EH (cell line): ENCODE measurements at places on chromosomes 16 and 17.
A peak's percentile ranks its signal among the peaks of the same experiment; 100 is the strongest.

DNA sequence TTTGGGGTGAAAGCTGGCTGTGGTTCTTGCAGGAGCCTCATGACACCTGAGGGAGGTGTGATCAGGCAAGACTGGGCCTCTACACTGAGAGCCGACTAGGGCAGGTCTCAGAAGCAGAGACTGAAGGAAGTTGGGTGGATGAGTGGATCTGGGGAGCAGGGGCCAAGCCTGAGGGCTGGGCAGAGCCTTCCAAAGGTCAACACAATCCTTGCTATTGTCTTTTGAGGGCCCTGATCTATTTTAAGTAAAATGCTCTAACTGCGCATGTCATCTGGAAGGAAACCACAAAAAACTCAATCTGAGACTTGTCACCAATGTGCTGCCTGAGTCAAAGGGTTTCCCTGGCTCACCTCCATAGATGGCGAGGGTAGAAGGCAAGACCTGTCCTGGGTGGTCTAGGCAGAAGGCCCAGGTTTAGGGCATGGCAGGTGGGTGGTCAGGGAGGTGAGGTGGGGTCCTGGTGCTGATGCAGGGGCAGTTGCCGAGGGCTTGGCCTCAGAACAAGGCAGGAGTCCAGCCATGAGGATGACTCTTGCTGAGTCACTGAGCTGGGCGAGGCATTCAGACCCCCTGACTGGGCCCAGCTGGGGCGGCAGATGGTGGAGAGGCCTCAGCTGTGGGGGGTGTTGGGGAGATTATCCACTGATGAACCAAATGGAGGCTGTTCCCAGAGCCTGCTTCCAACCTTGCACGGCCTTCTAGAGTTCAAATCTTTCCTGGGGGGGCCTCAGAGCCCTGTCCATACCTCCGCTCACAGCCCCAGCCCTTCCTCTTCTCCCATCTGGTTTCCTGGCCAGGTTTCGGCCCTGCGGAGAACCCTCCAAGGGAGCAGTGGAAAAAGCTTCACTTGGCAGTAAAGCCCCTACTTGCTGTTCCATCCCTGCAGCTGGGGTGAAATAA is 5.1 kb downstream of the MVP start:
- DNase-seq = peak; percentile 86

GRCh38 chr16:86566966-86567700 is 504 bp downstream of the FOXC2 start:
- peak; percentile 72 for DNase-seq

- DNase-seq = no peak
These were observed 8.1 kb downstream of the CD300LG start for GRCh38 chr17:43855061-43855460.

- no peak for DNase-seq
These were observed 45.0 kb downstream of the NT5M start for GRCh38 chr17:17347956-17348871.
